ENCODE measurements at places on chromosomes 6 and 20. TPM values are rescaled to one million over a fixed set of nuclear protein-coding genes. Genes with fewer than 3 reads are reported as not detected.

GRCh38 chr6:143111443-143111842 lies 50.8 kb downstream of the AIG1 start:
- DNase-seq = no peak

DNA sequence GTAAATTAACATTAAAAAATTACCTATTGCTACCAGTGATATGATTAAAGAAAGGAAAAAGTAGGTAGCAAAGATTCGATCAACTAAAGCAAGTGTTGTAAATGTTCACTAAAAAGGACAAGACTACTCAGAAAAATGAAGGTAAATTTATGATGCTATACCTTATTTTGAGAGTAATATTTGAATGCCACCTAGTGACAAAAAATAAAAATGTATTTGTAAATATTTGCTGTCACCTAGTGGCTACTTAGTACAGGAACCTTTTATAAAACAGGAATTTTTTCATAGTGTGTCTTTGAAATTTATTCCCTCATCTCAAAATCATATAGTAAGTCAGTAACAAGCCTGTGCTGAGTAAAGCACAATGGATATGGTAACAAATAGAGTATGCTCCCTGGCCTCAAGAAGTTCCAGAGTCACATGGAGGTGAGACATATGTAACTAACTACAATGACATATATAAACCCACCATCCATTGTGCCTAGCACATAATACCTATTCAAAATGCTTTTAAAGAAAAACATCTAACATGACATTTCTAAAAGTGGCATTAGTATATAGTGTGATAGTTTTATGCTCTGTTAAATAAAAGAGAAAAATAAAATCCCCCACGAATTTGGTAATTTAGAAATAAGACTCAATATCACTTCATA lies 193.1 kb upstream of the SIM1 start:
- no peak for DNase-seq

- DNase-seq = no peak
These were observed 29.1 kb downstream of the RSPO3 start for GRCh38 chr6:127147534-127147933.

- peak; percentile 63 for DNase-seq
These were observed 73.1 kb downstream of the HIVEP2 start for GRCh38 chr6:142871910-142872331.

Gene SAMD5
- not detected for total RNA-seq
